ENCODE measurements at places on chromosomes 3 and 15. TPM values are rescaled to one million over a fixed set of nuclear protein-coding genes. Genes with fewer than 3 reads are reported as not detected.

Gene SLC9C1
- not detected for total RNA-seq

Gene DTWD1
- total RNA-seq: 24.5 TPM

Gene IQSEC1
- total RNA-seq: 30.1 TPM

Gene CEP152
- 19.2 TPM for total RNA-seq

Gene CCDC9B
- 168 TPM for total RNA-seq

Gene SERINC4
- 0.46 TPM for total RNA-seq

Gene CD80
- not detected for total RNA-seq

Gene GOLGA8S
- total RNA-seq: 0.09 TPM

Gene ACKR4
- total RNA-seq: not detected

Gene WNT5A
- 146 TPM for total RNA-seq

- no peak overlapping the region for H3K4me3 ChIP-seq
- DNase-seq: no peak
- H3K36me3 ChIP-seq: no peaks in the 10 kb centered on the region
- no peaks in the 10 kb centered on the region for H3K27me3 ChIP-seq
- H3K4me1 ChIP-seq: no peaks in the 10 kb centered on the region
These were observed 57.9 kb downstream of the NEO1 start for GRCh38 chr15:73110201-73110600.

DNA sequence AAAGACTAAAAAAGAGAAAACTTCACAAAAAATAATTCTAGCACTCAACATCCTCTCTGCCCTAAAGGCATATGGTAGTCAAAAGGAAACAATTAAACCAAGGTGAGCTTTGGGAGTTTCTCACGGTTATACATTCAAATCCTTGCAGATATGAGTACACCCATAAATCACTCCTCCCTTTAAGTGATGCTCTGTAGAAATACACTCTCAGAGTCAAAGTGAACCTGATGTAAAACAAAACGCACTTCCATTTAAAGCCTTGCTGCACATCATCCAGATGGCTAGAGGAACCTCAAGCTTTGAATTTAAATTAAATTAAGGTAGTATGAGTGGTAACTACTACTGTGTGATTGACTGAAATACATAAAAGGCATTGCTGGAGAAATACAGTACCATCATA, 36.0 kb upstream of the AADAC start:
- H3K4me3 ChIP-seq: no peak overlapping the region
- no peaks in the 10 kb centered on the region for H3K27me3 ChIP-seq
- no peaks in the 10 kb centered on the region for H3K36me3 ChIP-seq

- no peak for DNase-seq
- H3K36me3 ChIP-seq: no peaks in the 10 kb centered on the region
- H3K4me1 ChIP-seq: peaks cover 32% of the 10 kb centered on the region
- no peak overlapping the region for H3K4me3 ChIP-seq
- H3K27ac ChIP-seq: peak overlapping the region; percentile 68
These were observed 42.1 kb downstream of the VGLL4 start for GRCh38 chr3:11601446-11602238.

GRCh38 chr3:40096661-40097111, 212.8 kb upstream of the EIF1B start:
- H3K36me3 ChIP-seq: no peaks in the 10 kb centered on the region
- H3K27me3 ChIP-seq: peaks cover 16% of the 10 kb centered on the region
- DNase-seq: no peak

GRCh38 chr15:36827824-36828223, 248.4 kb downstream of the CDIN1 start:
- no peak overlapping the region for H3K4me3 ChIP-seq
- no peak for DNase-seq
- H3K4me1 ChIP-seq: peaks cover 18% of the 10 kb centered on the region
- no peaks in the 10 kb centered on the region for H3K36me3 ChIP-seq
- H3K27me3 ChIP-seq: no peaks in the 10 kb centered on the region
- no peak overlapping the region for H3K27ac ChIP-seq

GRCh38 chr15:100940767-100941379, 21.7 kb downstream of the LRRK1 start:
- H3K27me3 ChIP-seq: no peaks in the 10 kb centered on the region
- DNase-seq: no peak
- H3K36me3 ChIP-seq: no peaks in the 10 kb centered on the region
- no peak overlapping the region for H3K4me3 ChIP-seq

GRCh38 chr15:48119277-48119676, 1.5 kb upstream of the SLC24A5 start:
- H3K36me3 ChIP-seq: no peaks in the 10 kb centered on the region
- H3K27me3 ChIP-seq: peaks cover 4% of the 10 kb centered on the region
- H3K4me1 ChIP-seq: no peaks in the 10 kb centered on the region

GRCh38 chr3:78970656-78971055, 797.1 kb downstream of the ROBO1 start:
- no peak overlapping the region for H3K4me3 ChIP-seq
- no peak for DNase-seq
- H3K27me3 ChIP-seq: no peaks in the 10 kb centered on the region
- no peaks in the 10 kb centered on the region for H3K4me1 ChIP-seq

DNA sequence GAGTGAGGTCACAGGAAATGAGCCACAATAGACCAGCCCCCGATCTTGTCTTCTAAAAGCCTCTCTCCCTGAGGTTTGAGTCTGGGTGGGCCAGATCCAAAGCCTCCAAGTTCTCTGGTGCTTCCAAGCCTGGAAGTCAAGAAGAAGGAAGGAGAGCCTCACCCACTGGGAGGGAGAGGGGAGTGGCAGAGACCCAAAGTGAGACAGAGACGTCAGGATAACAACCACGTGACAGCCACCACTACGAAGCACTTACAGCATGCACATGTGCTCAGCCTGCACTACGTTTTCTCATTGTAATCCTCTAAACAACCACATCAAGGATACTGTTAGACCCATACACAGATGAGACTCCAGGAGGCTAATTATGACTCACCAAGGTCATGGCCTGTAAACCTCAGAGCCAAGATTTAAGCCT, 197.3 kb upstream of the LINGO1 start:
- no peak overlapping the region for H3K4me3 ChIP-seq
- DNase-seq: no peak
- H3K36me3 ChIP-seq: no peaks in the 10 kb centered on the region
- no peaks in the 10 kb centered on the region for H3K4me1 ChIP-seq
- peaks cover 14% of the 10 kb centered on the region for H3K27me3 ChIP-seq

DNA sequence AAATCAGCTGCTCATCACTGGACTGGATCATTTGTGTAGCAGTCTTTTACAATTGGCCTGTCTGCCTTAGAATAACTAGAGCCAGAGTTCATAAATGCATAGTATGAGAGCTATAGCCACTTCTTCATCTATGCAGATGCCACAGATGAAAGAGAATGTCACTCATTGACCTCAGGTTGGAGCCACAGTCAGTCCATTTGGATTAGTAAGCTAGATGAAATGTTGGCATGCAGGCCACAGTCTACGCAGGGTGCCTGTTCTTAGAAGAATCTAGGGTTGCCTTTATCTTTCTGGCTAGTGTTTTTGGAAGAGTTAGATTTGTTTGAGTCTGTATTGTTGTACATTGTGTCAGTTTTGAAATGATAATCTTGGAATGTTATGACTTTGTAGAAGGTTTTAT, 25.4 kb upstream of the EDEM1 start:
- no peaks in the 10 kb centered on the region for H3K27me3 ChIP-seq
- peaks cover 30% of the 10 kb centered on the region for H3K4me1 ChIP-seq
- no peaks in the 10 kb centered on the region for H3K36me3 ChIP-seq
- no peak overlapping the region for H3K27ac ChIP-seq
- peak; percentile 67 for DNase-seq

- H3K27me3 ChIP-seq: no peaks in the 10 kb centered on the region
- no peak overlapping the region for H3K27ac ChIP-seq
- H3K4me1 ChIP-seq: no peaks in the 10 kb centered on the region
- no peak for DNase-seq
- H3K4me3 ChIP-seq: no peak overlapping the region
These were observed 159.4 kb downstream of the NEK10 start for GRCh38 chr3:27209617-27210264.

DNA sequence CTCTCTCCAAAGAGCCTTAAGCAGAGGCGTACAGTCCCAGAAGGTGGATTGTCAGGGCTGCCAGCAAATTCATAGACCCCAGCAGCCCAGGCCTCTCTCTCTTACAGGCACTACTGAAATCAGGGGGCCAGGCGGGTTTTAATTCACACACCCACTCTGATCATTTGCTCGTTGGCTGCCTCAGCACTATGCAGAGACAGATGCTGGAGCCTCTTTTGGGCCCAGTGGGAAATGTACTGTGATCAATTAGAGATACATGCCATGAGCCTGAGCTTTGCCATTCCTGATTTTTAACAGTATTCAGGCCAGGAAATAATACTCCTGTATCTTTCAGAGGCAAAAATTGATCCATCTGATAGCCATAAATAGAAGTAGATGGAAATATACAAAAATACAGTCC, 53.0 kb downstream of the CMTM6 start:
- H3K27ac ChIP-seq: no peak overlapping the region
- H3K4me3 ChIP-seq: no peak overlapping the region
- no peaks in the 10 kb centered on the region for H3K4me1 ChIP-seq
- no peaks in the 10 kb centered on the region for H3K27me3 ChIP-seq

GRCh38 chr3:64651741-64652241, 36.0 kb downstream of the ADAMTS9 start:
- no peaks in the 10 kb centered on the region for H3K36me3 ChIP-seq
- no peak for DNase-seq
- H3K27ac ChIP-seq: no peak overlapping the region

DNA sequence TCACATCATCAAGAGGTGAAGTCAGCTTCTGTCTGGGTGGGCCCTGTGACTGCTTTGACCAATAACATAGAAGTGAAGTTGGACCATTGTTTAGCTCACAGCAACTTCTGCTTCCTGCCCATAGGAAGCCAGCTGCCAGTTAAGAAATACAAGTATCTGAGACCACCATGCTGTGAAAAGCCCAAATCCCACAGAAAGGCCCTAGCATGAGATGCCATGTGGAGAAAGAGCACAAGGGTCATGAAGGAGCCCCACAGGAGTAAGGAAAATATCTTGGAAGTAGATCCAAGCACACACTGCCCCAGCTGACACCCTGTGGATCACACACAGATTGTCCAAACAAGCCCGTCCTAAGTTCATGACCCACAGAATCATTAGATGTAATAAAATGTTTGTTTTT, 28.5 kb downstream of the RTP4 start:
- no peak overlapping the region for H3K4me3 ChIP-seq
- DNase-seq: no peak
- no peak overlapping the region for H3K27ac ChIP-seq
- no peaks in the 10 kb centered on the region for H3K36me3 ChIP-seq
- H3K4me1 ChIP-seq: no peaks in the 10 kb centered on the region

GRCh38 chr15:60326824-60327654, 70.7 kb downstream of the ANXA2 start:
- no peaks in the 10 kb centered on the region for H3K36me3 ChIP-seq
- H3K4me3 ChIP-seq: no peak overlapping the region

- no peaks in the 10 kb centered on the region for H3K36me3 ChIP-seq
- H3K4me3 ChIP-seq: no peak overlapping the region
- H3K4me1 ChIP-seq: no peaks in the 10 kb centered on the region
- no peak for DNase-seq
- H3K27ac ChIP-seq: no peak overlapping the region
- H3K27me3 ChIP-seq: peaks cover 2% of the 10 kb centered on the region
These were observed 73.2 kb upstream of the CTXND1 start for GRCh38 chr15:80325206-80325605.

GRCh38 chr15:64985366-64986033, 4.2 kb downstream of the SPG21 start:
- H3K4me3 ChIP-seq: no peak overlapping the region
- H3K4me1 ChIP-seq: peaks cover 7% of the 10 kb centered on the region
- no peak for DNase-seq
- H3K27me3 ChIP-seq: no peaks in the 10 kb centered on the region
- H3K36me3 ChIP-seq: 0 out of 2 replicates have a peak, but pooled peaks cover 4% of the 10 kb centered on the region
- peak overlapping the region; percentile 23 for H3K27ac ChIP-seq

- H3K36me3 ChIP-seq: no peaks in the 10 kb centered on the region
- peaks cover 16% of the 10 kb centered on the region for H3K4me1 ChIP-seq
- H3K27me3 ChIP-seq: no peaks in the 10 kb centered on the region
- H3K4me3 ChIP-seq: no peak overlapping the region
These were observed 14.8 kb upstream of the TMOD3 start for GRCh38 chr15:51814606-51815005.

DNA sequence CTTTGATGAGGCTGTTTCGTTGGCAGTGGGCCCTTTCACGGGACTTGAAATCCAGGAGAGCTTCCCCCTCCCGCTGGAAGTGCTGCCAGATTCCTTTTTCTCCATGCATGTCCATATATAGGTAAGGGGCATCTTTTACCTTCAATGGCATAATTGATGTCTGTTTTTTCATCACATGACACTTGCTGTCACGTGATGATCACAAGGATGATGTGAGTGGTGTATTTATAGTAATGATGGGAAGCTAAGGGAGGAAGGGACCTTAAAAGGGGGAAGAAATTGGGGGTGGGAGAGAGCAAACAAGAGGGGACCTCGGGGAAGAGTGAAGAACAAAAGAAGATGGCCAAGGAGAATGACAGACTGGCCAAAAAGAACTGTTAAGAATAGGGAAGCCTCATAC, 11.3 kb upstream of the SUSD5 start:
- no peak for DNase-seq
- H3K4me1 ChIP-seq: no peaks in the 10 kb centered on the region
- no peak overlapping the region for H3K4me3 ChIP-seq
- no peak overlapping the region for H3K27ac ChIP-seq

DNA sequence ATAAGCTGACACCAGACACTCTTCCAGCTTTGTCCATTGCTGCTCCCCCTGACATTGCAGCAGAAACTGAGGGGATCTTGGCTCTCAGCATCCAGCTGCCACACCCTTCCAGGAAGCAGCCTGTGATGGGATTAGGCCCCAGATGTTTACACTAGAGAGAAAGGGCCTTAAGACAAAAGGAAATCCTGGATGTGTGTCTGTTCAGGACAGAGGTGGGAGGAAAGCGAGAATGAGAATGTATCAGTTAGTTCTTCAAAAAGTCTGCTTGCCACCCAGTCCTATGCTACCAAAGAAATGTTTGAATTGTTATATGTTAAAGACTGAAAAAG, 58.8 kb downstream of the HES1 start:
- no peaks in the 10 kb centered on the region for H3K36me3 ChIP-seq
- H3K4me3 ChIP-seq: no peak overlapping the region
- H3K27ac ChIP-seq: no peak overlapping the region

DNA sequence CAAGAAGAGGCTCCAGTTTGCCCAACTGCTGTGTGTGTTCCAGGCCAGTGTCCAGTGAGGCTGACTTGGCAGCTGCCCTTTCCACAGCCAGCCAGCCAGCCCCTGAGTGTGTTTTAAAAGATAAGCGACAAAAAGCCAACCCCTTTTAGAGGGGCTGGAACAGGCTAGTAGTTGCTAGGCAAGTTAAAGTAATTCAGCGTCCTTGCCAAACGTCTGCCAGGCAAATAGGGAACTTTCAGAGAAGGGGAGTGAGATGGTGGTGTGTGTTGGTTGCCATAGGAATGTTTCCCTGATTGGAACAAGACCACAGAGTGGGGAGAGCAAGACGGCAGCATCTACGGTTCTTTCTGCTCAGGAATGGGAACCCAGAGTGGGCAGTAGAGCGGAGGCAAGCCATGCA, 86.3 kb downstream of the TMEM108 start:
- peaks cover 50% of the 10 kb centered on the region for H3K27me3 ChIP-seq
- H3K4me3 ChIP-seq: no peak overlapping the region
- H3K4me1 ChIP-seq: no peaks in the 10 kb centered on the region
- H3K27ac ChIP-seq: no peak overlapping the region

GRCh38 chr3:193096076-193096475, 144.9 kb upstream of the PLAAT1 start:
- H3K4me3 ChIP-seq: no peak overlapping the region
- H3K27me3 ChIP-seq: no peaks in the 10 kb centered on the region
- no peak for DNase-seq
- H3K27ac ChIP-seq: no peak overlapping the region
- no peaks in the 10 kb centered on the region for H3K4me1 ChIP-seq
